ENCODE measurements at places on chromosomes 3 and 15.

GRCh38 chr3:70531063-70531657 lies 218.7 kb upstream of the MDFIC2 start:
- no peak for DNase-seq

DNA sequence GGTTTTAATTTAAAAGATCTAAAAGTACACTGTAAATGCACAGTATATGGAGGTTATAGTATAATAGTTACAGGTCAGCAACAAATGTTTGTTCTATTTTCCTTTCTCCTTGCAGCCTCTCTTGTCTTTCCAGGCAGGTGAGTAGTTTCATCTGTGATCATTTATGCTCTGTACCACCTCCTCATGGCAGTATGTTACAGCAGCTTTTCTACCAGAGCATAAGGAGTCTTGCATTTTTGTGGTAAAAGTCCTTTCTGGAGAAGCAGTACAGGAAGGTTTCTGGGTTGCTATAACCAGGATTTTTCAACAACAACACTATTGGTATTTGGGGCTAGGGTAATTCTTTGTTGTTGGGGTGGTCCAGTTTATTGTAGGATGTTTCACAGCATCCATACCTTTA lies 59.5 kb downstream of the ZNF609 start:
- no peak for DNase-seq

DNA sequence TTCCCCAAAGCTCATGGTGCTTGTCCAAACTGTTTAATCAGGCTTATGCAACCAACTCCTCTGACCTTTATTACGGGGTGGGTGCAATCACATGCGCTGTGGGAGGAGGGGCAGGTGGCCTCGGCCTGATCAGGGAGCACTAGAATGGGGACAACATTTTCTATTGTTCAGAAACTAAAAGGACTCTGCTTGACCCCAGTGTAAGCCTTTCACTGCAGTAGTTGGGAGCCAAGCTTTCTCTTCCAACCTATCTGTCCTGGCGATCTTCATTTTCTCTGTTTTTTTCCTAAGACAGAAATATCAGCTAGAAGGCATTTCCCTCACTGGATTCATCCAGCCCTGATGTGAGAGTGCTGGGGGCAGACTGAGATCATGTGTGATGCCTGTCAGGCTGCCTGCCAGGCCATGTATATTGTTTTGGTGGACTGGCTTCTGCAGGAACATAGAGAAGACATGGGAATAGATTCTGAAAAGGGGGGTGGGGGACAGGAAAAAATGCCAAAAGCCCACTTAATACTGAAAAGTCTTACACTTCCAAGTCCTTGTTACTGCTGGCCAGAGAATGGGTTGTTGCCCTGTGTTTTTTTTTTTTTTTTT lies 627.0 kb upstream of the TBL1XR1 start:
- DNase-seq, result no peak

DNA sequence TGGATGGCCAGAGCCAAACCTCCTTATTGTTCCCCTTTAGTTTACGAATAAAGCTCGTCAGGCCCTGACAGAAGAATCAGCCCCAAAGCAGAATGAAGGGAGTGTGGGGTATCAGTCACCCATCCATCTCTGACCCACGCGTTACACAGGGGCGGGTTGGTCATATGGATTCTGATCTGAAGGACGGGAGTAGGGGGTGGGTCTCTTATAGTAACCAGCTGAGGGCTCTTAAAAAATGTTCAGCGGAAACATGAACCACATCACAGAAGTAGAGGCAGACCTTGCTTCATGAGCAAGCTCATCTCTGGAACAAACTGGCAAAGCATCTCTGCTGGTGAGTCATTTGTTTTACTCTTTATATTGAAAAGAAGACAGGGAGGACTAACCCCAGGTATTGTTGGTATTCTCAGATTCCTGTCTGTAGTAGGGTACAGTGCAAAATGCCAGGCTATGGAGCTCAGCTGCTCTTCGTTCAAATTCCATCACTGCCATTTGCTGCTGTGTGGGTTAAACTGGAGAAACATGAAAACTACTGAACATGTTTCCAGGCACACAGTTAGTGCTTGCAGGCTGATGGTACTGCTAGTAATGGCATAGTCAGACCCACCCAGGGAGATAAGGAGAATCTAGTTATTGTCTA lies at the start of gene CXCR6:
Gene CXCR6 (plus strand): TSS at position 258 of the 640 bp plus-strand sequence. CDS start 3,018 bp downstream, outside the sequence.
- peak; percentile 63 for DNase-seq

DNA sequence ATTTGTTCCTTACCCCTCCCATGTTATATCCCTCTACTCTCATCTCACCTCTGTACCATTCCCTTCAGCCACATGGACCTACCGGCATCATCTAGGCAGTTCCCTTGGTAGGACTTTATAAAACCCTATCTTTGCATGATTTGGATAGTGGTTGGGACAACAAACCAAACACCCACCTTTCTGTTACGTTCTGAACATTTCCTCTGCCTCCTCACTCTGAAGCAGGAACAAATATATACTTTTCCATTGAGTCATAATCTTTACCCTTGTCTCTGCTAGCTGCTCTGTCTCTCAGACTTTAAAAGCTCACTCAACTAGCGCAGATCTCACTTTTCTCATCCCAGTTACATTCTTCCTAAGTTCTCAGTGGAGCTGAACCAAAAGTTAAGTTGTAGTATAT lies 17.8 kb downstream of the UBXN7 start:
- DNase-seq, result no peak

GRCh38 chr3:15217841-15218267 lies 11.8 kb downstream of the CAPN7 start:
- no peak for DNase-seq

GRCh38 chr3:182829761-182830405 lies 36.6 kb downstream of the ATP11B start:
- DNase-seq, result no peak

- no peak for DNase-seq
These were observed 34.3 kb downstream of the MCF2L2 start for GRCh38 chr3:183394150-183394549.

DNA sequence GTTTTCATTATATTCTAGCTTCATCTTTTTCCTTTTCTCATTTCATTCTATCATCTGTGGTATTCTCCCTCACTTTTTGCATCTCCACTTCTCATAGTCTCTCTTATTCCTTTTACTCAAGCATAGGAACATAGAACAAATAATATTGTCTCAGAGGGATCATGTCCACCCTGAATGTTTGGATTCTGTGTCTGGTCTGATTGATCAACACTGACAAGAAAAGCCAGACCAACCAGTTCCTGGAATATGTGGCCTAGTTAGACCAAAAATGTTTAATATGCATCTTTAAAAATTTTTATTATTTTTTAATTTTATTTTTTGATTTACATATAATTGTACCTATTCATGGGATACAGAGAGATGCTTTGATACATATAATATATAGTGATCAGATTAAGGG lies 212.0 kb upstream of the ALCAM start:
- DNase-seq, result no peak

GRCh38 chr15:69042531-69042930 lies 28.0 kb downstream of the NOX5 start:
- DNase-seq, result no peak

DNA sequence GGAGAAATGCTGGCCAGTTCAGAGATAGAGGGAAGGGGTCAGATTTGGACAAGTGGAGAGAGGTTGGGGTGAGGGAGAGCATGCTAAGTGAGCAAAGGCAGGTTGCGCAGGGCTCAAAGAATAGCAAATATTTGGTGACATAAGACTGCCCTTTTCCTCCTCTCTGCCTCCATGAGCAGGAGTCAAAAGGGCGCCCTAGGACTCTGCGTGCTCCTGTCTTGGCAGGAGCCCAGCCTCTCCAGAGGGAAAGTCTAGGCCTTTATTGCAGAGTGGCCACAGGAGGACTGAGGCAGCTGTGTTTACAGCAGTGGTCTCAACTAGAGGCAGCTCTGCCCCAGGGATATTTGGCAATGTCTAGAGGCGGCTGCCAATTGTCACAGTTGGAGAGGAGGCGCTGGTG lies 165.6 kb downstream of the FAM43A start:
- no peak for DNase-seq
